ENCODE measurements at places on chromosomes 2 and 18.

DNA sequence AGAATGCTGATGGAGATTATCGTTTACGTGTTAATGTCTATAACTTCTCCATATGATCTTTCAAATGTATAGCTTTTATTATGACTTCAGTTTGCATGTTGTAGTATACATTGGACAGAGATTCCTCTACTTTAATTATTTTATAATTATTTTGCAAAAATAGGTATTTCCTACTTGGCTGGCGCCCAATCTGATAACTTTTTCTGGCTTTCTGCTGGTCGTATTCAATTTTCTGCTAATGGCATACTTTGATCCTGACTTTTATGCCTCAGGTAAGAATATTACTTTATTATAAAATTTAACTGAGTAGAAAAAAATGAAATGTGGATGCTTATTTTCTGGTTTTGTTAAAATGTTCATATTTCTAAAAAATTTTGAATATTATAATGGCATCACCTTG, 18.1 kb upstream of the ADGRF3 start:
- no peak for DNase-seq

DNA sequence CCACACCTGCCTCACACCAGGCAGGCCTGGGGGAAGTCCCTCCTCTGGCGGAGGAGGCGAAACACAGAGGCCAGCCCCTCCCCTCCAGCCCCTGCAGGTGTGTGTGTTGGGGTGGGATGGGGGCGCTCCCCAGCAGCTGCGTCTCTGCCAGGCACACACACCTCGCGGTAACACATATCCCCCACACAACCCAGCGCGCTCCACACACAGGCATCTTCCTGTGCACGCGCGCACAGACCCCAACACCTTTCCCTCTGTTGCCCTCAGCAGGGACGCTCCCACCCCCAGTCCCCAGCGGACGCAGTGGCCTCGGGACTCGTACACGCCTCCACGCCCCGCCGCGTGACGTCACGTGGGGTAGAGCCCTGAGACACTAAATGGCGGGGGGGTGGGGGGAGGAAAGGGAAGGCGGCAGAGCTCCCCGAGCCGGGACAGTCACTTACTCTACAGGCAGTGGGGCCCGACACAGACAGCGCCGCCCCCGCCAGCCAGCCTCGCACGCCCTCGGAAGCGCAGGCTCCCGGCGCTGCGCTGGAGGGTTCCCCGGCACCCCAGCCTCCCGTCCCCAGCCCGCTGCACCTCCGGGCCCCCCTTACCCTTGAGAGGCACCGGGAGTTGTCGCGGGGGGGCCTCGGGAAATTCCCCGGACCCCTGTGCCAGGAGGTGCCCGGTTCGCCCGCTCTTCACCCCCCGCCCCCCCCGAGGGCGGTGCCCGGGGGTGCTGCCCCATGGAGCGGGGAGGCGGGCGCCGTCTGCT, at the start of gene WNT10A:
WNT10A (plus strand) TSS at position 751 of the 757 bp plus-strand sequence. CDS start 144 bp downstream, outside the sequence.
- no peak for DNase-seq

DNA sequence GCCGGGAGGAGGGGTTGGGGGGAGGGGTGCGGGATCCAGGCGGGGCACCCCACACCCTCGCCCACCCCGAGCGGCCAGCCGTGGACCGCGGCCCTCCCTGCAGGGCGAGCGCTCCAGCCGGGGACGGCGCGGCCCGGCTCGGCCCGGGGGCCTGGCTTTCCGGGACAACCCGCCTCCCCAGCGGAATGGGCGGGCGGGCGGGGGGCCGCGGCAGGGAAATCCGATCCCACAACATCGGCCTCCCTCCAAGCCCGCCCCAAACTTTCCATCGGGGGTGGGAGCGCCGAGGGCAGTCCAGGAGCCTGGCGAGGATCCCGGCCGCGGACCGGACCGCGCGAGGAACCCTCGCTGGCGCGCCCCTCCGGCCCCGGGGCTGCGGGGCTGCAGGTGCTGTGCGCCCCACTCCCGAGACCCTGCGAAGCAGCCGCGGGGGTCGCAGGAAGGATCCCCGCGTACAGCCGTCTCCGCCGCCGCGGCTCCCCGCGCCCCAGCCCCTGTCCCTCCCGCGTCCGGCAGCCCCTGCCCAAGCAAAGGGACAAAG, 529 bp downstream of the SEMA4C start:
- DNase-seq = peak; percentile 82

- no peak for DNase-seq
These were observed 7.0 kb downstream of the INHBB start for GRCh38 chr2:120352696-120353590.

- no peak for DNase-seq
These were observed 9.6 kb downstream of the CYB5A start for GRCh38 chr18:74281980-74282754.

- DNase-seq = no peak
These were observed 2.0 kb downstream of the IL1R2 start for GRCh38 chr2:101993772-101994171.

- DNase-seq = no peak
These were observed 201.7 kb downstream of the NAPG start for GRCh38 chr18:10727477-10727876.

- DNase-seq = no peak
These were observed 17.5 kb downstream of the IGFBP2 start for GRCh38 chr2:216650626-216651257.

DNA sequence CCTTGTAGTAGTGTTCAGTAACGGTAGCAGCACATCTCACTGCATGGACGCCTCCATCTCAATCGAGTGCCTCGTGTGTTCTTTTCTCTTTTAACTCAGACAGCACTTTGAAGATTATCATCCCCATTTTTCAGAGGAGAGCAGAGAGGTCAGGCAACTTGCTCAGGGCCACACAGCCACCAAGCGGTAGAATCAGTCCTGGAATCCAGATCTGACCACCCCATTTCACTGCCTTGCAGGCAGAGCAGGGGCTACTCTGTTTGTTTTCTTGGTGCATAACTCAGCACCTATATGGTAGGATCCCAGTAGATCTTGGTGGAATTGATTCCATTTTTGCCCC, 129.5 kb downstream of the SMAD7 start:
- DNase-seq = no peak

- no peak for DNase-seq
These were observed 13.2 kb upstream of the SERTAD2 start for GRCh38 chr2:64666810-64667438.

GRCh38 chr2:212361174-212361756, 177.3 kb downstream of the ERBB4 start:
- DNase-seq = no peak

DNA sequence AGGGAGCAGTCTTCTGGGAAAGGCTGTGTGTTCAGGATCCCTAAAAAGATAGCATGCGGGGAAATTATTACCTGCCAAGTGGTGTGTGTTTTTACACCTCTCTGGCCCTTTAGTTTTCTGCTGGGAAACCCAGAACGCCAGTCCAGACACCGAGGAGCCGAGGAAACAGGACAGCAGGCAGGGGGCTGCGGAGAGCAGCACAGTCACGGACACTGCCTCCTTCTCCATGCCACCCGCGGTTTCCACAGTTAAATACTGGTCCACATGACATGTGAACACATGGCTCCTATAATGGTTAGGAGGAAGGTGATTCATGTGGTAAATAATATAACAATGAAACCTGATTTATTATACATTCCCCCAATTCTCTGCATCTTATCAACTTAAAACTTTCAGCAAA, 20.4 kb downstream of the CNOT11 start:
- DNase-seq = no peak

DNA sequence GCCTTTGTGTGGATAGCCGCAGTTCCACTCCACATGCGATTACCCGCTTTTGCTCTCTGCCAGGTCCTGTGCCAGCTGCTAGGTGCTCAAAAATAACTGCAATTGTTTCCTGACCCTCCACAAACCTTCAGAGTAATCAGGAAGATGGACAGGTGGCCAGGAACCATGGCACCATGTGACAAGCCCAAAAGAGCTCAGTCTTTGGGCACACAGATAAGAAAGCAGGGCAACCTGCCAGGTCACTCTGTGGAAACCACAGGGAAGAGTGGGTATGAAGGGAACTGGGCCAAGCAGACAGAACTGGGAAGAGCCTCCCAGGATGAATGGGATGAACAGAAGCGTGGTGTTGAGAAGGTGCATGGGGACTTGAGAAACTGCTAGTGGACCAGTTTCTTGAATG, 79.4 kb upstream of the AGAP1 start:
- no peak for DNase-seq

DNA sequence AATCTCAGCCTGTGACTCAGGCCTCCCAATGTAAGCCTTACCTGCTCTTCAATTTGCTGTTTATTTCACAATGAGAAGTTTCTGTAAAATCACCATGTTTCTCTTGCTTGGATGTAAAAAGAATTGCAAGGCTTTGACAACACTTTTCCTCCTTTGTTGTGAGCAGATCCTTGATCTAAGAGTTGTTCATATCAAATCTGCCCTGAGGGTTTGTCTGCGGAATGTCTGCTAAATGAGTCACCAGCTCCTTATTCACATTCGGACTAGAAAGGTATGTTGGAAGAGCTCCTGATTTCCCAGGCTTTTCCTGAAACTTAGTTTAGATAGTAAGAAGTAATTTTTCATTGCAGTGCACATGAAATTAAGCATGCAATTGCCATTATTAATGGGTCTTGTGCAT, 268.2 kb upstream of the TCF4 start:
- no peak for DNase-seq

GRCh38 chr2:43289331-43289730, 62.9 kb upstream of the ZFP36L2 start:
- no peak for DNase-seq

DNA sequence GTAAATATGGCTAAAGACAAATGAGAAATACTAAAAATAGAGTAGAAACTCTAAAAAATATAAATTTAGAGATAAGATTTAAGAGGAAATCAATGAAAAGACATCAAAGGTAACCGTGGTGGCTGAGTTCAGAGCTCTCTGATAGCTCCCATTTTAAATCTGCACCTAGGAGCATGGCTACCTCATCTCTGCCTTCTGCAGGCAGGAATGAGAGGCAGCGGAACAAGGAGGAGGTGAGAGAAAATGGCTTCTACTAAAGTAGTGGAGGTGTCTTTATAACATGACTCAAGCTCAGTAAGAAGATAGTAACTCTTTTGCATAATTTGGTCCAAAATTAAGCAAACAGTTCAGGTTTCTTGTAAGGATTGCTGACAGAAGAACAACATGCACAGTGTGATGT, 758.7 kb upstream of the FSHR start:
- DNase-seq = no peak

- no peak for DNase-seq
These were observed 298.5 kb downstream of the PIEZO2 start for GRCh38 chr18:10850840-10851239.

- no peak for DNase-seq
These were observed 1.9 kb downstream of the SOS1 start for GRCh38 chr2:39118786-39119499.

- DNase-seq = no peak
These were observed 97.1 kb downstream of the INHBB start for GRCh38 chr2:120442923-120443571.

DNA sequence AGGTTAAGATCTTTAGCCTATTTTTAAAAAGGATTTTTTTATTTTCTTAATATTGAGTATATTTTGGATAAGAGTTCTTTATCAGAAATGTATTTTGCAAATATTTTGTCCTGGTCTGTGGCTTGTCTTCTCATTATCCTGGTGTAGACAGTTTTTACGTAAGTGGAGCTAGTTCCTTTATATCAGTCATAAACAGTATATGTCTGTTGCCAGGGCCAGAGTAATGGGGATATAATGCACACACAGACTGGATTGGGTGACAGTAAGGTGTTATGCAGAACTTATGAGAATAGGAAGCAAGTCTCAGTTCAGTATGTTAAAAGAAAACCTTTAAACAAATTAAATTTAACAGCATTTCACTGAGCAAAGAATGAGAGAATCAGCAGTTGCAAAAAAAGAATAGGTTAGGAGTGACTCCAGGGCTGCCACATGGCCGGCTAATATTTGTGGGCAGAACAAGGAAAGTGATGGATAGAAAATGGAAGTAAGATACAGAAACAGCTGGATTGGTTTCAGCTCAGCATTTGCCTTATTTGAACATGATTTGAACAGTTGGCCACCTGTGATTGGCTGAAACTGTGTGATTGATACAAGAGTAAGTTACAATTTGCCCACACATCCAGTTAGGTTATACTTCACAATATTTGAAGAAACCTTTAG, 61.1 kb upstream of the ZNG1B start:
- no peak for DNase-seq

DNA sequence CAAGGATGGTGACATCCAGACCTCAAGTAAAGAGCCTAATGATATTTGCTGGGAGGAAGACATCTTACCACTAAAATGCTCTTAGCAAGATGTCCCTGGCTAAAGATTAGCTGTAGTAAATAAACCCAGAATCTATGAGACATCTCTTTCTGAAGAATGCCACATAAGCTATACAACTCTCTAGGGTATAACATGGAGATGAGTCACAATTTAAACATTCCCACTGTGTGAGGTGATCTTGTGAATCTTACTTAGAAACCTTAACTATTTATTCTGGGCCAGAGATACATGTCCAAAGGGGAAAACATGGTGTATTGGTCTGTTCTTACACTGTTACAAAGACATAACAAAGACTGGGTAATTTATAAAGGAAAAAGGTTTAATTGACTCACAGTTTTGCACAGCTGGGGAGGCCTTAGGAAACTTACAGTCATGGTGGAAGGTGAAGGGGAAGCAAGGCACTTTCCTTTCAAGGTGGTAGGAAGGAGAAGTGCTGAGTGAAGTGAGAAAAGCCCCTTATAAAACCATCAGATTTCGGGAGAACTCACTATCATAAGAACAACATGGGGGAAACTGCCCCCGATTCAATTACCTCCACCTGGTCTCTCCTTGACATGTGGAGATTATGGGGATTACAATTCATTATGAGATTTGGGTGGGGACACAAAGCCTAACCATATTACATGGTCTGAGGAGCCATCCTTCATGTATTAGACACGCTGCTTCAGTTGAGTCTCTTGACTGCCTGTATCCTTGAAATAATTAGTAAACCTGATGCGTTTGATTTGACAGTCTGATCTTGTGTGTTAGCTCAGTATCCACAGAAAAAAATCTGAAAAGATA, 17.1 kb downstream of the KRCC1 start:
- DNase-seq = no peak

GRCh38 chr2:96838345-96839292, 5.2 kb downstream of the ANKRD23 start:
- no peak for DNase-seq

DNA sequence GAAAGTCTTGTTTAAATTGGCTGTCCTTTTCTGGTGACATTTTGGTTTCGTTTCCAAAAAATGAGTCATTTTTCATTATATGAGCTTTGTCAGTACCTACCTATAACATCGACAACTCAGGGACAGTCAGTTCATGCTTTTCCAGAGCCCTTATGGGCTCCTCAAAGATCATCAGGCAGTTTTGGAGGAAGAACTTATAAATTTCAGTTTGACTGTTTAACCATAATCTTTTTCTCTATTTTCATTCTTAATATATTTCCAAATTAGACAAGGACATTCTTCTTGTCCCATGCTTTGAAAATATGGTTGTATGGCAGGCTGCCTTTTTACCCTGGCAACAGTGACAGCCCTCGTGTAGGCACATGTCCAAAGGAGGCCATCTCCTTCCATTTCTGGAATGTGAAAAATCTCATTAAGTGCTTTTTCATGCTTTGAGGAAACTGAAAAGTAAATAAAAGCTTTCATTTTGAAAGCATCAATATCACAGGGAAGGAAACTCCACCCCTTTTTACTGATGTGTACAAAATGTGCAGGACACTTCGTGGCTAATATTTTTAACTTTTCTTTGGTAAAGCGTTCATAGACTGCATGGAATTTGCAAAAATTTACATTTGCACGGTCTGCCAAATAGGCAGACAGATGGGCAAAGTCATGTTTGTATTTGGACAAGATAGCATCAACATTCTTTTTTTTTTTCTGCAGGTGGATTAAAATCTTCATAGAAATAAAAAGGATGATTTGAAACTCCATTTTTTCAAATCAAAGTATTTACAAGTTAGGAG, 7.2 kb upstream of the PROC start:
- no peak for DNase-seq

Data from C1 segment of cervical spinal cord (tissue), 14 donors.